Fibroblast of skin of right biceps (primary cell): ENCODE measurements at places on chromosomes 5 and 9.

GRCh38 chr9:99076030-99076429, 28.9 kb upstream of the TGFBR1 start:
- DNase-seq = no peak

GRCh38 chr5:157543825-157544622, 31.6 kb downstream of the ADAM19 start:
- peak; percentile 62 for DNase-seq

DNA sequence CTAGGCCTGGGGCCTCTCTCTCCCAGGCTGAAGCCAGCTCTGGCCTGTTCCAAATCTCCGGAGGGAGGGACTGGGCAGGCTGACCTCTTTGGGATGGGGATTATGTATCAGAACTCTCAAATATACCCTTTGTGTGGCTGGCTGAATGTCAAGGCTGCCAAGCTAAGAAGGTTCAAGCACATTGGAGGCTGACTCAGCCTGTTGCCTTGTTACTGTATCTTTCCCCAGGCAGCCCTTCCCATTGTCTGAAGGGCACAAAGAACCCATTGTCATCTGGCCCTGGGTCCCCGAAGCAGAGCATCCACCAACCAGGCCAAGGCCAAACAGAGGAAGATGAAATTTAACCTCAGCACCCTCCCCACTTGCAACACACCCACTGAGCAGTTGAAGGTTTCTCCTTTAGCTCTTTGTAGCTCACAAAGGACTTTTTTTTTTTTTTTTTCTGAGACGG, 7.3 kb upstream of the SPARC start:
- no peak for DNase-seq

- no peak for DNase-seq
Observed at GRCh38 chr5:170755679-170756456, 27.7 kb upstream of the GABRP start.

- no peak for DNase-seq
Observed at GRCh38 chr5:135478938-135479337, 26.8 kb upstream of the TIFAB start.

DNA sequence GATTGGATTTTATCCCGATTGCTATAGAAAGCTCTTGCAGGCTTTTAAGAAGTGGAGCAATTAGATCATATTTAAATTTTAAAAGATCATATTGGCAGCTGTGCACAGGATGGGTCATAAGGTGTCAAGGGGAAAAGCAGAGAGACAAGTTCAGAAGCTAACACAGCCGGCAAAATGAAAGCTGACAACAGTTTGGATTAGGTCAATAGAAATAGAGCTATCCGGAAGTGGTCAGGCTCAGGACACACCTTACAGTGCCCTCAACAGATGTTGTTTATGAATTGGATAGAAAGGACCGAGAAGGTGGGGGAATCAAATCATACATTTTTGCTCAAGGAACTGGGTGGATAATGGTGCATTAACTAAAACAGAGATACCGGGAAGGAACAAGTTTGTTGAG, 46.3 kb upstream of the MARCHF11 start:
- no peak for DNase-seq

GRCh38 chr5:113390224-113390623, 44.6 kb downstream of the TSSK1B start:
- no peak for DNase-seq

DNA sequence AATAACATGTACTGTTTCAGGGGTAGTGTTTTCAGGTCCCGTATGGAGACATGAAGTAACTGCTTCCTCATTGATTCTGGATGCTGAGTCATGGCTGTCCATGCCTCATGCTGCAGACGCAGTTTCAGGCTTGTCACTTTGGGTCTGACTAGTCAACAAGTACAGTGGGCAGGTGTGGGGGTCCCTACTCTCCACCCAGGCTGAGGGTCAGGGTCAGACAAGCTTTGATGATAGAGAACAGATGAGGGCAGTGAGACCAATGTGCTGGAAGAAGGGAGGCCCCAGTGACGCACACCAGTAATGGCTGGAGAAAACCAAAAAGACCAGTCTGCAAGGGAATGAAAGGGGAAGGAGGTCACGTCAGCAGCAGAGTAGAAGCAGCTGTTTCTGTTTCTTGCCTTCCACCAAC, 80.0 kb upstream of the NFIL3 start:
- no peak for DNase-seq
